Lower leg skin (tissue), 4 donors: ENCODE measurements at places on chromosomes 12 and 14. TPM values are rescaled to one million over a fixed set of nuclear protein-coding genes. Genes with fewer than 3 reads are reported as not detected.

- DNase-seq = no peak
Measured at GRCh38 chr12:101769865-101770264, 30.6 kb upstream of the SYCP3 start.

- DNase-seq = no peak
Measured at GRCh38 chr12:105116969-105117368, 9.4 kb downstream of the WASHC4 start.

DNA sequence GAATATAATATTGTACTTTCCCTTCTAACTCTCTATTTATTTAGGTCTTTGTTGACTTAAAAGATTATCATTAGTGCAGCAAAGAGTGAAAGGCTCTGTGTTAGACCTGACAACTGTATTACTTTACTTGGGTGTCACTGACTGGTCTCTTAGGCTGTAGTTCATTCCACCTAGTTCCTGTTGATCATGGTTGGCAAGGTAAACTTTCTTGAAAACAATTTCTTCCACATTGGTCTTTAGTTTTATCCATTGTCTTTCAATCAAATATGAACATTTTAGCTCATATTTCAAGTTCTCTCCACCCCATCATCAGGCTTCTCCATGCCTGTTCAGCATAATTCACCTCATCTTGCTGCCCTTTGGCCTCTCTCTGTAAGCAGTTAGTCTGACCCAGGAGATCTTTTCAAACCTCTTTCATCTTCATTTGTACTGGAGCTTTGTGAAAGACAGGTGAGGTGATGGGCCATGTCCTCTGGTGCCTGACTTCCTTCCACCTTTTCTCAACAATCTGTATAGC is 32.1 kb upstream of the PPM1H start:
- DNase-seq = no peak

The CMA1 gene
- 2.2 TPM for total RNA-seq

The ACSM4 gene
- not detected for total RNA-seq

- no peak for DNase-seq
Measured at GRCh38 chr12:3336606-3337311, 154.2 kb upstream of the PRMT8 start.

The AVPR1A gene
- total RNA-seq = 5.1 TPM

GRCh38 chr12:97984974-97985580 is 522.5 kb downstream of the RMST start:
- DNase-seq = no peak

GRCh38 chr12:116381744-116382685 is 104.5 kb upstream of the MED13L start:
- no peak for DNase-seq

The TRPV4 gene
- total RNA-seq = 6.6 TPM

DNA sequence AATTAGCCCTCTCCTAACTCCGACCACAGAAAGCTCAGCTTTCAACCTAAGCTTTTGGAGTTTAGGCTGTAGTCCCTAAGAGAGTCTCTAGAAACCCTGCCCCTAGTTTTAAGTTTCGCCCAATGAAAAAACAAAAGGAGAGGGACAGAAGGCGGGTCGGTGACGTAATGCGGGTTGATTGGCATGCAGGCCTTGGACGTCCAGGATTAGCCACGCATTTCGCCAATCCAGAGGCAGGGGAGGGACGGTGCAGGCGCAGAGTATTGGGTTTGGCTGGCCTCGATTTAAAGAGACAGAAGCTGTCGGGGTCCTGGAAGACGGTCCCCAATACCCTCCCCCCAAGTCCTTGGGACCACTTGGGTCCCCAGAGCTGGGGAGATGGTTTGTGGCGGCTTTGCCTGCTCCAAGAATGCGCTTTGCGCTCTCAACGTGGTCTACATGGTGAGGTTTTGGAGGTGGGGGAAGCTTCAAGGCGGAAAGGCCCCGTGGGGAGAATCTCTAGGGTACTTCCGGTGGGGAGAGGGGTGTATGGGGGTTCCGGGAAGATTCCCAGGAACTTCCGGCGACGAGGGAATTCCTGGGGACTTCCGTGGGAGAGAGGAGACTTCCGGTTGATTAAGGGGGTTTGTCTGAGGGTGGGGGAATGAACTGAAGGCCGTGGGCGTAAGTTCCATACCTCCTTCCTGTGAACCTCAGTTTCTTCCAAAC is at the start of gene TSPAN31:
TSPAN31 (plus strand) TSS at position 263 of the 708 bp plus-strand sequence; CDS start at position 379, 116 bp downstream.
- DNase-seq = peak; percentile 99

DNA sequence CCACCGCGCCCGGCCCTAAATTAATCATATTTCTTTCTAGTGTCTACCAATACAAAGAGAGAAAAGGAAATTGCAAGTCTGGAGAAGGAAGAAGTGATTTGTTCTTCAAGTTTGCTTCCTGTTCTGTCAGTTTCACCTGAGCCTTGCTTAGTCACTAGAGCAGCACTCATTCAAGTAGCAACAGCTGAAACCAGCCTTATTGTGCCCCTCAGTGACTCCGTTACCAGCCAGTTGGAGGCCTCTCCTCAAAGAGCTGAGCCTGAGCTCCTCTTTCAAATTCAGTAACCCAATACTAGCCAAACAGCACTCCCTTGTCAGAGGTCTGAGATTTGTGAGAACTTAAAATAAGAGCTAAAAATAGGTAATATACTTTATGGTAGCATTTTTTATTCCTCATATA is 17.4 kb downstream of the PAWR start:
- DNase-seq = no peak

GRCh38 chr14:104392396-104393198 is 187.0 kb upstream of the C14orf180 start:
- DNase-seq = peak; percentile 77

- no peak for DNase-seq
Measured at GRCh38 chr12:33439587-33440011, at the start of gene SYT10. Gene SYT10, minus strand, starts transcription at chr12:33439819. Its CDS starts 297 bp downstream, at chr12:33439522.
